ENCODE measurements at places on chromosomes 7 and 10. TPM values are rescaled to one million over a fixed set of nuclear protein-coding genes. Genes with fewer than 3 reads are reported as not detected.

LRGUK gene
- 0.08 TPM for polyA plus RNA-seq

CFAP70 gene
- polyA plus RNA-seq = 1.4 TPM

CYP3A7 gene
- polyA plus RNA-seq = not detected

GRCh38 chr7:134434701-134435100 is 24.2 kb downstream of the AKR1B1 start:
- no peak for DNase-seq

GBX1 gene
- polyA plus RNA-seq = not detected

OR9A2 gene
- polyA plus RNA-seq = not detected
